ENCODE measurements at places on chromosomes 6 and 20. TPM values are rescaled to one million over a fixed set of nuclear protein-coding genes. Genes with fewer than 3 reads are reported as not detected.

GOPC gene
- 18.0 TPM for total RNA-seq

SIRPD gene
- total RNA-seq = not detected

FNDC1 gene
- not detected for total RNA-seq

C20orf202 gene
- total RNA-seq = not detected

TMEM217 gene
- 0.76 TPM for total RNA-seq

RBM24 gene
- total RNA-seq = 10.3 TPM

ARMC12 gene
- total RNA-seq = 0.44 TPM

GSTA1 gene
- total RNA-seq = not detected

ANGPT4 gene
- not detected for total RNA-seq

STAU1 gene
- 63.5 TPM for total RNA-seq

PNLDC1 gene
- total RNA-seq = not detected

CRISP3 gene
- not detected for total RNA-seq

ERVFRD-1 gene
- not detected for total RNA-seq

EPB41L1 gene
- total RNA-seq = 64.0 TPM

TRIM31 gene
- total RNA-seq = 1.1 TPM

FERMT1 gene
- total RNA-seq = 16.7 TPM

LST1 gene
- not detected for total RNA-seq

NR2E1 gene
- total RNA-seq = 0.09 TPM

PROKR2 gene
- not detected for total RNA-seq

GMPR gene
- 3.8 TPM for total RNA-seq

HDGFL1 gene
- not detected for total RNA-seq

HLA-DPB1 gene
- total RNA-seq = not detected

ZNF831 gene
- not detected for total RNA-seq

VAPB gene
- total RNA-seq = 48.3 TPM

GABBR1 gene
- total RNA-seq = 5.7 TPM

HLA-DOA gene
- total RNA-seq = not detected

RSPH4A gene
- 0.26 TPM for total RNA-seq

TP53TG5 gene
- not detected for total RNA-seq

IP6K3 gene
- 0.31 TPM for total RNA-seq

MTFR2 gene
- 11.9 TPM for total RNA-seq

MLN gene
- total RNA-seq = not detected

BFSP1 gene
- 4.7 TPM for total RNA-seq

LRRC73 gene
- total RNA-seq = 0.97 TPM

SFTA2 gene
- not detected for total RNA-seq

TAAR9 gene
- not detected for total RNA-seq

GRM4 gene
- total RNA-seq = 0.17 TPM

RAD21L1 gene
- total RNA-seq = not detected

C4B gene
- 1.5 TPM for total RNA-seq

HLA-DRB1 gene
- not detected for total RNA-seq

CSNK2B gene
- 170 TPM for total RNA-seq

HTR1B gene
- total RNA-seq = 0.18 TPM

RNF217 gene
- total RNA-seq = 6.3 TPM
